ENCODE measurements at places on chromosomes 6 and 20.

DNA sequence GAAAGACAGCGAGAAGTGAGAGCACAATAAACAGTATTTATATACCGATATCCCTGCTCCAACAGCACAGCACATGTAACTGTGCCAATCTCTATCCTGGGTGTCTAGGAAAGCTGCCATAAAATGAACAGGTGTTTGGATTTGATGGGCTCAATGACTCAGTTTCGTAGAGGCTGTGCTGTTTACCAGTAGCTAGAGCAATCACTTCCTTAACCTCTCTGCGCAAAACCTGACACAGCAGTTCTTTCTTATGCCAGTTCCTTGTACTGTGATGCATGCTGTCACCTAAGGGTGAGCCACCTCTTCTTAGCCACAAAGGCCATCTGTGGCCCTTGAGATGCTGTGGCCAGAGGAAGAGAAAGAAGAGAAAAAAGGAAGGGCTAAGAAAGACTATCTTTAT is 59.3 kb downstream of the SHPRH start:
- peak; percentile 10 for ATAC-seq

GRCh38 chr20:53100476-53100911 is 128.3 kb downstream of the TSHZ2 start:
- peak; percentile 43 for ATAC-seq

GRCh38 chr6:2034256-2034655 is 211.1 kb downstream of the GMDS start:
- no peak for ATAC-seq

DNA sequence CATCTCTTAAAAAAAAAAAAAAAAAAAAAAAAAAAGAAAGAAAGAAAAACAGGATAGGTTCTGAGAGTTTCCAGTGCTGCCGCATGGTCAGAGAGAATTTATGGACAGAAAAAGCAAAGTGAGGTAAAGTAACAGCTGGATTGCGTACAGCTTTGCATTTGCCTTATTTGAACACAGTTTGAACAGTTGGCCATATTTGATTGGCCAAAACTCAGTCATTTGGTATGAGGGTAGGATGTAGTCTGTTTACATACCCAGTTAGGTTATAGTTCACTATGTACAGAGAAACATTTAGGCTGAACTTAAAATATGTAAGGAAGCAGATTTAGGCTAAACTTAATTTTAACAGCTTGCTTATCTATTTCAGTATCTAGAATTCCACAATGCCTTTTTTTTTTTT is 17.5 kb upstream of the L3MBTL1 start:
- no peak for ATAC-seq

GRCh38 chr6:168856914-168857313 is 396.7 kb downstream of the THBS2 start:
- no peak for ATAC-seq

DNA sequence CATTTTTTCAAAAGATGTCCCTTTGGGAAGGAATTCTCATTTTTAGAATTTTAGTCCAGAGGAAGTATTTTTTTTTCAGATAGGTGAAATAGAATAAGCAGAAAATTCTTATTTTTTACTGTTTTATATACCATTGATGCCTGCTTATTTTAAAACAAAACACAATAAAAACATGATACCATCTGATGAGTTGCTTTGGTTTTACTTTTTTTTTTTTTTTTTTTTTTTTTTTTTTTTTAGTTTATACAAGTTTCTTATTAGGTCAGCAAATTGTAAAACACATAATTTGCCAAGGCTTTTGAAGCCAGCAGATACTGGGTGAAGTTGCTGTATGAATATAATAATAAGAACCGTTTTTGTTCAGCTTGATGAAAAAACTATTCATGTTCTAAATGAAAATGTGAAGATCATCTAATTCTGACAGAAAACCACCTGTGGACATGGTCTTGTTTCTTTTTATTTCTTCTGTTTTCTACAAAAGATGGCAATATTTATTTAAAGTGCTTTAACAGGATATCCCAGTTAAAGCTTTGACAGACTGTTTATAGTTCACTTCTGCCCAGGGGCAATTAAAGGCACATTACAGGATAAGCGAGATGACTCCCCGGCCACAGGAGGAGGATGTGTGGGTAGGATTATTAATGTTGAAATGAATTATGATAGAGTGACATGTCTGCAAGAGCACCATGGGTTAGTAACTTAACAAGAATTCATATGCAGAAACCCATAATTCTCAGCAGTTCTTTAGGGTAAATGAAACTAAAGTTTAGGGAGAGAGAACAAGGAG is 31.1 kb downstream of the MYB start:
- no peak for ATAC-seq

DNA sequence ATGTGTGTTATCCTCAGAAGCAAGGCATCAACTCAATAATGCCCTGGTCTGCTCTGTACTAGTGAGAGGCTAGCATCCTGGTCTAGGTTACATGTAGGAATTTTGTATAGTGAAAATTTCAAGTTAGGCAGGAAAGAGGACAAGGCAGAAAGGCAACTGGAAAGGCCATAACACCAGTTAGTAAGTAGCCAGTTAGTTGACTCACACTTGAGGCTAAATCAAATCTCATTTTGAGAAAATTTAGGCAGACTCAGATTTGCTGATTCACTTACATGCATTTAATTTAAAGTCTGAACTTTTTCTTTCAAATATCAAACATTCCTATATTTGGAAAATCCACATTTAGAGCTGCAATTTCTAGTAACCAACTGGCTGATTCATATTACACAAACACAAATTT is 184.5 kb upstream of the TCF21 start:
- no peak for ATAC-seq

- ATAC-seq: no peak
These were observed 81.3 kb downstream of the RPP40 start for GRCh38 chr6:4922488-4923037.

DNA sequence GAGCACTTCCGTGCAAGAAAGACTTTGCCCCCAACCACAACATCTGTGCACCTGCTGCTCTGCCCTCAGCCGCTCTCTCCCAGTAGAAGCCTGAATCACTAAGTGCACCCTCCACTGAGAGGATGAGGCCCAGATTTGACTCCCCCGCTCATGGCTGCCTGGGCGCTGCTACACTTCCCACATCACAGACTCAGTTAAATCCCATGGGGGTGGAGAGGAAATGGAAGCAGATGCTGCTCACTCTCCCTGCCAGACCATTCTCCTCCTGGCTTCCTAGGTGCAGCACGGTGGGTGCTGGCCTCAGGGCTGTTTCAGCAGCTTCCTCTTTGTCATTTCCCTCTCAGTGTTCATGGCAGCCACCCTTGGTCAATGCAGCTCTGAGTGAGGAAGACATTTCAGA is 4.8 kb downstream of the CST5 start:
- no peak for ATAC-seq

GRCh38 chr6:35073766-35074471 is 67.2 kb downstream of the TCP11 start:
- ATAC-seq: no peak

DNA sequence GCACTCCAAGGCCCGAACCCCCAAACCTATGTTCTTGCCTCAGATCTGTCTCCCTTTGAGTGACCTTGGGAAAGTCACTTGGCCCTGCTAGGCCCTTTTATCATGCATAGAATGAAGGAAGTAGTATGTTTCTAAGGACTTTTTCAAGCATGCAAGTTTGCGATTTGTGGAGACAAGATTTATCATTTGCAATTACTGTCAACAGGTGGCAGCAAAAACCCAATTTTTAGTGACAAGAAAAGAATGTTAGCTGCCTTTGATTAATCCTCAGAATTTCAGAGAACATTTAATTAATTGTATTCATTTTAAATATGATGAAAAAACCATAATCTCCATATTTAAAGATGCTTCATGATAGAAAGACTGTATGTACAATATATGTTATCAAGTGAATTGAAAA is 28.3 kb upstream of the PREP start:
- ATAC-seq: no peak

DNA sequence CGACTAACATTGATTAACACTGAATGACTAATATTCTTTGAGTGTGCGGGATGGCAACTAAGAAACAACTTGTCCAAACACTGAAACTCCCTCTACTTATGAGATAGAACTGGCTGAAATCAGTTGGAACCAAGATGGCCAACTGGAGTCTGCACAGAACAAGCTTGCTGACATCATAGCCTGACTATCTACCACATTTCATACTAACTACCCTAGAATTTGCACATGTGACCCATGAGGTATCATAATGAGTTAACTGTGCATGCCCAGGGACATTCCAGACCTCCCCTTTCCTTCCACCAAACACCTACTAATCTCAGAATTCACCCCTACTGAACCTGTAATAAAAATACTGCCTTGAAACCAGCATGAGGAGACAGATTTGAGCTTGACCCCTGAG is 43.2 kb downstream of the PHIP start:
- ATAC-seq: no peak

DNA sequence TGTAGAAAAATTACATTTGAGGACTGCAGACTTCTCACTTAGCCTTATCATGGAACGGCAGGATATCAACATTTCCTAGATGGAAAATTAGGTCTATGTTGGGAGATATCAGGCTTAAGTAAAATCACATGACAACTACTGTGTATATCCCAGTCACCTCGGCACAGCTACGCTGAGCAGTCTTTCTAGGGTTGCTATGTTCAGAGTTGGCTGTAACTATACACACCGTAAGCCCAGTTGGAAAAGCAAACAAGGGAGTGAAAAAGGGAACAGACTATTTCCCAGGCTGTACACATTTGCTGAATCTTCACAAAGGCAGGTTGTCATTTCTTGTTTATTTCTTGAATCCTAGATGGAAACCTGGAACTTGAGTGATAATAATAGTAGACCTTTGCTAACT is 80.7 kb upstream of the PTPRK start:
- ATAC-seq: no peak

All from gastroesophageal sphincter (tissue), 4 donors.